ENCODE measurements at places on chromosomes 7 and 10.
A peak's percentile ranks its signal among the peaks of the same experiment; 100 is the strongest.

GRCh38 chr10:30510932-30511700, 77.1 kb downstream of the MAP3K8 start:
- no peak for DNase-seq

DNA sequence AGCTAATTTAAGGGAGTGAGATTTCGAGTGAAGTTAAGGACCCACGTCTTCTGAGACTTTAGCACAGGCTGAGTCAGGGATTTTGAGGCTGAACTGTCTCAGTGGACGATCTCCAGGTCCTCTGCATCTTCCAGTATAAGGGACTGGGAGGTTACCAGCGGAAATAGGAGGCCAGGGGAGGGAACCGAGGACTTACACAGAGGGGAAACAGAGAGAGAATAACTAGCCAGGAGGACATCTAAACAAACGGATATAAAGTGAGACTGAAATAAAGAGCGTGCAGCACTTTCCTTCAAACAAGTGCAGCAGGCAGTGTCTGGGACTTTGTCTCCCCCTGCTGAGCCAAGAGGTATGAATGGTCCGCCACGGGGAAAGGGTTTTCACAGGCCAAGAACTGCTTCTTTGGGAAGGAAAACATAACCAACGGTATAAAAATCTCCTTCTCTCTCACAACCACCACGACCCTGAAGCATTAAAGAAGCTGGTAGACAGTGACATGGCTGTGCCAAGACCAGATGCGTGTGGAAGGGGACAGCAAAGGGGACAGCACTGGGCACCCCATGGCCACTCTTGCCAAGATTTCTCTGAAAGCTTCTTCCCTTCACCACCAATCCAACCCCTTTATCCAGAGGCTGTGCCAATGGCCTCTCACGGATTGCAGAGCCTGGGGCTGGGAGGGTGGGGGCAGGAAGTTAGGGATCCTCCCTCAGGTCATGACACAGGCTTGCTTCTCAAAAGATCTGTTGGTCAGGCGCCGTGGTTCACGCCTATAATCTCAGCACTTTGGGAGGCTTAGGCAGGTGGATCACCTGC, 72.0 kb downstream of the SLC37A3 start:
- DNase-seq: peak; percentile 59

GRCh38 chr7:90626013-90626412, 29.9 kb downstream of the CDK14 start:
- peak; percentile 55 for DNase-seq

GRCh38 chr10:48215486-48216203, 58.9 kb downstream of the FRMPD2 start:
- peak; percentile 39 for DNase-seq

GRCh38 chr10:33129141-33129995, 171.3 kb upstream of the ITGB1 start:
- DNase-seq: peak; percentile 97

Data from fibroblast of skin of scalp (primary cell).